ENCODE measurements at places on chromosomes 11 and 22.

- DNase-seq = no peak
Measured at GRCh38 chr11:42544726-42545125, 767.1 kb upstream of the API5 start.

GRCh38 chr22:36726007-36726380 is 22.4 kb upstream of the CACNG2 start:
- no peak for DNase-seq

- DNase-seq = peak; percentile 60
Measured at GRCh38 chr22:29916007-29916544, 33.1 kb downstream of the MTMR3 start.

DNA sequence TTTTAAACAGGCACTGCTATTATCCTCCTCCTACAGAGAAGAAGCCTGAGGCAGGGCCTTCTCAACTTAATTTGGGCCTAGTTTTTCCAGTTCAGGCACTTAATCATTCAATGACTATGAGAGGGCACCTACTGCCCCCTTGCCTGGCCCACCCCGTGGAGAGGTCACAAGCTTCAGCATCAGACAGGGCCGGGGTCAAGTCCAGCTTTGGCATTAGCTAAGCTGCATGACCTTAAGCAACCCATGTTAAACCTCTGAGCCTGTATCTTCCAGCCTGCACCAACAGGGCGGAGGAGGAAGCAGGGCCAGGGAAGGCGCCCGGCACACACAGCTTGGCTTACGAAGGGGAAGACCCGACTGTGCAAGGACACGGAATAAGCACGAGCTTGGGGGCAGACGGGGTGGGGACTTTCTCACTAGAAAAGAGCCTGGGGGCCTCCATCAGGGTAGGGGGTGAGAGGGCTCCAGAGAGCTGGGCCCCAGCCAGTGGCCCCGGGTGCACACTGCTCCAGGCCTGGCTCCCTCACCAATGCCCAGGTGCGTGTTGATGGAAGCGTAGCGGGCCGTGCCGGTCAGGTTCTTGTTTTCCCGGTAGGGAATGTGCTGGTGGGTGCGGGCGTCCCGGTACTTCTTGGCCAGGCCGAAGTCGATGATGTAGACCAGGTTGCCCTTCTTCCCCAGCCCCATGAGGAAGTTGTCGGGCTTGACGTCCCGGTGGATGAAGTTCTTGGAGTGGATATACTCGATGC is 16.9 kb downstream of the CSNK1E start:
- no peak for DNase-seq

DNA sequence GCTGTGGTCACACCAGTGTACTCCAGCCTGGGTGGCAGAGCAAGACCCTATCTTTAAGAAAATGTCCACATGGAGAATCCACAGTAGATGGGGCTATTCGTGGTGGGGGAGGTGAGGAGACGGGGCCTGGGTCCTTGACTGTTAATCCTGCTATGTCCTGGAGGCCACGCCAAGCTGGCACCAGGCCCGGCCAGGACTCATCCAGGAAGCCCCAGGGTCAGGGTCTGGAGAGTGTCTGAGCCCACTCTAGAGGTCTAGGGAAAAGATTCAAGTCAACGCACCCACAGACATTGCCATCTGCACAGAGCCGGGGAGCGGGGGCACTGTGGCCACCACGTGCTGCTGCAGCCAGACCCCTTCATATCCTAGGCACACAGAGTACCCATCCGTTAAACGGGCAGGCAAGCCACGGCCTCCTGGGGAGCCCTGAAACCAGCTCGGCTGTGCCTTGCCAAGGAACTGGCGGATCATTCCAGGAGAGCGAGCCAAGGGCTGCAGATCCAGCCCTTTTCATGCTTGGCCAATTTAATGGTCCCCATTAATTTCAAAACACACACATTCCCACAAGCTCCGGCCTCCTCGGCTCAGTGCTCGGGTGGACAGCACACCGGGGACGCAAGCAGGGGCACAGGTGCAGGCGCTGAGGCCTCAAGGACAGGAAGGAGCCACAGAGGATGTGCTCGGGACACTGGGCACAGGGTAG is 24.7 kb downstream of the MACROD1 start:
- no peak for DNase-seq

- peak; percentile 81 for DNase-seq
Measured at GRCh38 chr11:119584193-119585042, 144.6 kb downstream of the NECTIN1 start.

DNA sequence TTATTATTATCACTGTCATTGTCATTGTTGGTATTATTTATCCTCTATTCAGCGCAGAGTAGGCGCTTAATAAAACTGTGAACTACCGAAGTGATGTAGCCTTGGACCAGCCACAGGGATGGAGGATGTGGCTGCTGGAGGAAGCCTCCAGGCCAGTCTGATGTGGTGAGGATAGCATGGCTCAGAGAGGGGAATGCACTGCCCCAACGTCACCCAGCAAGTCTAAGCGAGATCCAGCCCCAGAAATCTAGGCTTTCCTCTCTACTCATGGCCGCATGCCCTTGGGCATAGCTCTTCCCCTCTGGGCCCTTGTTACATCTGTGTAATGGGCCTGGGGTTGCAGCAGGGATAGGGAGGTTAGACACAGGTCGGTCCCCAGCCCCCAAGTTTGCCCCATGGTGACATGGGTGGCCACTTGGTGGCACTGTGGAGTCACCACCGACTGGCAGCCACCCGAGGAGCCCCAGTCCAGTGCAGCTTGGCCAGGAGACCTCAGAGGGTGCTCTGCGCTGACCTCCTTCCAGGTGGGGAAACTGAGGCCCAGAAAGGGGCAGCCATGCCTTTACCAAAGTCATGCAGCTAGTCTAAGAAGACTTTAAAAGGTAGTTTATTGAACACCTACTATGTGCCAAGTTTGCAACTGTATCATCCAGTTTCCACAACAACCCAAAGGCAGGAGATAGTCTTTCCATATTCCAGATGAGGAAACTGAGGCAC is 395.7 kb downstream of the MN1 start:
- peak; percentile 43 for DNase-seq

- DNase-seq = no peak
Measured at GRCh38 chr22:36386900-36387708, 663 bp downstream of the MYH9 start.

DNA sequence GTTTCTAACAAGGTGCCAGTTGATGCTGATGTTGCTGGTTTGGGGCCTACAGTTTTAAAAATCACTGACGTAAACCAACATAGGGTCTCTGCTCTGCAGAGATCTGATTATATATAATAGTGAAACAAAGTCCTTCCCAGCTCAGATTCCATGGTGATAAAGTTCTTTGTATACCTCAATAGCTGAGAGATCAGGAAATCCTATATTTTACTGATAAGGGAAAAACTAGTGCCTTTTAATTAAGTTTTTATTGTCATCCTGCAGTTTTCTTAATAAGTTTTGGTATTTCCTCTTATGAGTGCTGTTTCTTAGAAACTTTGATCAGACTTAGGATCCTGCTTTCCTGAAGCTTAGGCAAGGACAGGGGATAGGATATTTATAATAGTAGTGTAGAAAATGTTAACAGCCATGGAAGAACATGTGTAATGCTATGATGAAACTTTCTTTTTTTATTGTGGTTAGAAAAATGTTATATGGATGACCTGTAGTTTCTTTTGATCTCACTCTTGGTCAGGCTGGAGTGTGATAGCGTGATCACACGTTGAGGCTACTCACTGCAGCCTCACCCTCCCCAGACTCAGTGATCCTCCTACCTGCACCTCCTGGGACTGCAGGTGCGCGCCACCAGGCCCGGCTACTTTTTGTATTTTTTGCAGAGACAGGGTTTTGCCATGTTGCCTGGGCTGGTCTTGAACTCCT is 14.1 kb downstream of the CAPRIN1 start:
- DNase-seq = peak; percentile 33

DNA sequence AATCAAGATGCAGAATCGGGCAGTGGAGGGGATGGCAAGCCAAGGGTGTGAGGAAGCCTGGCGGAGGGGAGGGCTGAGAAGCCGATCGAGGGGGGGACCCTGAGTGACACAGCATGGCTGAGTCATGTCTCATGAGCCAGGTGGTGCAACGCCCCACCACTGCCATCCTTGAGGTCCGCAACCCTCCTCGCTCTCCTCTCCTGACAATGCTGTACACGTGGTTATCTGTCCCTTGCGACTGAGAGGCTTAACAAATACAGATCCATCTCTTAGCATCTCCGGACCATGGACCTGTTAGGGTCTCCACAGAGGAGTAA is 14.2 kb downstream of the SLC22A12 start:
- DNase-seq = no peak

DNA sequence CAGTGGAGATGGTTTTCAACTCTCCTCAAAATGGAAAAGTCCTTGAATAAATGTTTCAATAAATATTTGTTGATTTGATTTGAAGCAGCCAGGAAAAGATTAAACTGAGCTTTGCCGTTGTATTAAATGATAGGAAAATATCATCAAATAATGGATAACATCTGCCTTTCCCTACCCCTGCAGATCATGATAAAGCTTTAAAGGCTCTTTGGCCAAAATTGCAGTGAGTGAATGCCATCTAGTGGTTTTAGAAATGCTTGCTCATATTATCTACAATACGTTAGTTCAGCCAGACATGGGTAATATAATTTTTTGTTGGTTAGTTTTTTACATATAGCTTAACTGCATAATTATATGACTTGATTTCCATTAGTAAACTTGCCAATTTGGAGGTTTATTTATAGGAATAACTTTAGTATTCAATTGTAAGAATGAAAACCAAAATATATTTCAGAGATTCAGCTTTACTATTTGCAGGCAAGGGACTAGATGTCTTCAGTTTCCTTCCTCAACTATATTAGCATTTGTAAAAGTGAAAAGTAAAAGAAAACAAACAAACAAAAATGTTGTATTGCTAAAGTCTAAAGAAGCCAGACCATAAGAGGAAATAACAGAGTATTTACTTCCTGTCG is 159.2 kb downstream of the MSANTD4 start:
- DNase-seq = peak; percentile 70

GRCh38 chr11:65286686-65287085 is 24.9 kb downstream of the POLA2 start:
- no peak for DNase-seq

DNA sequence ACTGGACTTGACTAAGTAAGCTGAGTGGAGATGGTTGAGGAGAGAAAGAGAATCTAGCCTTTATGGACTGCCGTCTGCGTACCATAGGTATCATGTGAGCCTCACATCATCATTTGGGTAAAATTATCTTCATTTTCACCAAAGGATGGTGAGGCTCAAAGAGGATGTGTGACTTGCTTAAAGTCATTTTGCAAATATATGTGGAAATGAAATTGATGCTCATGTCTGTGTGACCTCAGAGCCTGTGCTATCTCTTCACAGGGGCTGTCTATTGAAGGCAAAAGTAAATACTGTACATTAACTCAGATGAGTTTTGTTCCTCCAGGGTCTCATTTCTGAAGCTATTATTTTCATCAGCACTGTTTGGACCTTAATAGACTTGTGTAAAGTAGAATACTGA is 83.3 kb upstream of the ALKBH3 start:
- no peak for DNase-seq

DNA sequence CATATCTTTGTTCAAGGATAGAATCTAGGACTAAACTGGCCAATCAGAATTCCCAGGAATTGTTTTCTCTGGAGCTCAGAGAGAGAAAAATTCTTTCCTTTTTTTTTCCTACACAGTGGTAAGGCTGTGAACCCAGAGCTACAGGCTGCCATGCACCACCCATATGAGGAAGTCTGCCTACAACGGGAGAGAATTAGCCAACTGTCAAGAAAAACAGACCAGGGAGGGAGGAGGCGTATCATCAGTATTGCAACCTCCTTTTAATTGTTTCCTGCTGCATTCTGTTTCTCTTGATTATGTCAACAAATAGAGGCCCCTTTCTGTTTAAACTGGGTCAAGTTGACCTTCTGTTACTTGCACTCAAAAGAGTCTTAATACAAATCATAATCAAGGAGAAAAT is 176.5 kb upstream of the UBASH3B start:
- DNase-seq = no peak

- no peak for DNase-seq
Measured at GRCh38 chr11:70074746-70075145, 3.4 kb upstream of the ANO1 start.

- no peak for DNase-seq
Measured at GRCh38 chr22:42280836-42281235, 10.4 kb upstream of the TCF20 start.

- DNase-seq = no peak
Measured at GRCh38 chr11:113728814-113729213, 22.7 kb upstream of the TMPRSS5 start.

DNA sequence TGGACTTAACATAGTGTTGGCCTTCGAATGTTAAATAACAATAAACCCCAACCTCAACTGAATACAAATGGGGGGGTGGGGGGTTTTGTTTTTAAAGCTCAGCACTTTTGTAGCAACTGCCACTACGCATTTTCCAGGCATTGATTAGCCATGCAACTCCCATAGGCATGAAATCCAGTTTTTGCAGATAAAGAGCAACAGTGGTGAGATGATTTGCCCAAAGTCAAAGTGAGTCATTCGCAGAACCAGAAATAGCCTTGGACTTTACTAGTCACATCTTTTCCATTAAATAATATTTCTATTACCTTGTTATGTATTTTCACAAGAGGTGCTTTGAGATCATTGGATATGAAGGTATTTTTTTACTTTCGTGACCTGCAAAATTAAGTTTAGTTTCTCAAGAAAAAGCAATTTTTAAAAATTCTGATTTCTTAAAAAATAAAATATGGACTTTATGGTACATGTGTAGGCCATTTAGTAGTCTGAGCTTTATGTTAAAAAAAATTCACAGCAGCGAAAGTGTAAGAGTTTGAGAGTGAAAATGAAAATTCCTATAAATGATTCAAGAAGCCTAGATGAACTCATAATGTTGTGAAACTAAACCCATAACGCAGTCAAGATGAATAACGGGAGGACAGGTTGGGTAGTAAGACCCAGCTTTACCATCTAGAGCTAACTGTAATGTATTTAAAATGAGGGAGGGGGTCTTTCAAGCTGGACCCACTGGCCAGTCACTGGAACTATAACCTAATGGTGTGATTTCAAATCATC is 1.9 kb upstream of the PHF21A start:
- peak; percentile 64 for DNase-seq

GRCh38 chr11:114889594-114890011 is 211.3 kb downstream of the NXPE2 start:
- no peak for DNase-seq

DNA sequence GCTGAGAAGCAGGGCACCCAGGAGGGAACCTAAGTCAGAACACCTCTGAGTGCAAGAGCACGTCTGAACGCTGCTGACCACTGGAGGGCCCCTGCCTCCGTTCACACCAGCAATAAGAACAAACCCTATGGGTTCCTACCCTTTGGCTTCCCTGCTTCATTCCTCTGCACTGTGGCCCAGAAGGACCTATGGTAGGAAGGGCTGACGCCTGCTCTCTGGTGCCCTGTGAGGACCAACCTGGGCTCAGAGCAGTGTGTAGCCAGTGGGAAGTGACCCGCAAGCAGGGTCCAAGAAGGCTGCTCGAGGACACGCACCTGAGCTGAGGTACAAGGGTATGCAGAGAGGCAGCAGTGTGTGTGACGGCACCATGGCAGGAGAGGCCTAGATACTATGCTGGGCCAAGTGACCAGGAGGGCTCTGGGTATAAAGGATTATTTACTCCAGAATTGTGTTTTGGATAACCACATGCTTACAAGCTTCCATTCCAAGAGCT is 68.8 kb upstream of the CLTCL1 start:
- no peak for DNase-seq

- no peak for DNase-seq
Measured at GRCh38 chr22:41683616-41684015, 5.1 kb downstream of the SNU13 start.

Measured in mesenchymal stem cell (in vitro differentiated cells and primary cell).